ENCODE measurements at places on chromosomes 7 and 10.

- DNase-seq = no peak
Observed at GRCh38 chr10:1316809-1317143, 260.6 kb downstream of the WDR37 start.

- DNase-seq = no peak
Observed at GRCh38 chr7:37365405-37365804, 83.3 kb downstream of the ELMO1 start.

DNA sequence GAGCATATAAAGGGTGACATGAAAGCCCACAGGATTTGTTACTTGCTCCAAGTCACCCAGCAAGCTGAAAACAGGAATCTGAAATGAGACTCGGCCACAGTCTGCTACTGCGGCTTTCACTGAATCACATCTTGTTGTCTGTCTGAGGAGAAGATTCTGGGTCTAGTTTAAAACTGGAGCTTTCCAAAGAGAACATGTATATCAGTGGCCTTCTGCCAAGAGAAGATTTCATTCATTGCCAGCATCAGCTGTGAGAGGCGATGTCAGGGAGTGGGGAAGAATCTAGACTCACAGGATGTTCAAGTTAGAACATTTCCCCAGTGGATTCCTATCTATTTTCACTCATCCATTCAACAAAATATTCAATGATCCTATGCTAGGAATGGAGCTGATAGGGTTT, 122.8 kb downstream of the GALNT17 start:
- DNase-seq = no peak

GRCh38 chr7:73556208-73557107, 1.0 kb downstream of the BCL7B start:
- no peak for DNase-seq

GRCh38 chr10:61918140-61918539, 16.6 kb downstream of the ARID5B start:
- no peak for DNase-seq

GRCh38 chr10:100744987-100745881, at the start of gene PAX2:
Gene PAX2 (plus strand): TSS chr10:100745582. CDS start chr10:100746261, 679 bp downstream.
- DNase-seq = peak; percentile 90

- no peak for DNase-seq
Observed at GRCh38 chr7:3338161-3338560, 37.1 kb downstream of the SDK1 start.

GRCh38 chr7:74726309-74727101, 47.3 kb upstream of the NCF1 start:
- no peak for DNase-seq

DNA sequence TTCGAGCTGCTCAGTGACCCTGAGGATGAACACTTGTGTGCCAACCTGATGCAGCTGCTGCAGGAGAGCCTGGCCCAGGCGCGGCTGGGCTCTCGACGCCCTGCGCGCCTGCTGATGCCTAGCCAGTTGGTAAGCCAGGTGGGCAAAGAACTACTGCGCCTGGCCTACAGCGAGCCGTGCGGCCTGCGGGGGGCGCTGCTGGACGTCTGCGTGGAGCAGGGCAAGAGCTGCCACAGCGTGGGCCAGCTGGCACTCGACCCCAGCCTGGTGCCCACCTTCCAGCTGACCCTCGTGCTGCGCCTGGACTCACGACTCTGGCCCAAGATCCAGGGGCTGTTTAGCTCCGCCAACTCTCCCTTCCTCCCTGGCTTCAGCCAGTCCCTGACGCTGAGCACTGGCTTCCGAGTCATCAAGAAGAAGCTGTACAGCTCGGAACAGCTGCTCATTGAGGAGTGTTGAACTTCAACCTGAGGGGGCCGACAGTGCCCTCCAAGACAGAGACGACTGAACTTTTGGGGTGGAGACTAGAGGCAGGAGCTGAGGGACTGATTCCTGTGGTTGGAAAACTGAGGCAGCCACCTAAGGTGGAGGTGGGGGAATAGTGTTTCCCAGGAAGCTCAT, 1.1 kb downstream of the DDIT4 start:
- DNase-seq = peak; percentile 68

DNA sequence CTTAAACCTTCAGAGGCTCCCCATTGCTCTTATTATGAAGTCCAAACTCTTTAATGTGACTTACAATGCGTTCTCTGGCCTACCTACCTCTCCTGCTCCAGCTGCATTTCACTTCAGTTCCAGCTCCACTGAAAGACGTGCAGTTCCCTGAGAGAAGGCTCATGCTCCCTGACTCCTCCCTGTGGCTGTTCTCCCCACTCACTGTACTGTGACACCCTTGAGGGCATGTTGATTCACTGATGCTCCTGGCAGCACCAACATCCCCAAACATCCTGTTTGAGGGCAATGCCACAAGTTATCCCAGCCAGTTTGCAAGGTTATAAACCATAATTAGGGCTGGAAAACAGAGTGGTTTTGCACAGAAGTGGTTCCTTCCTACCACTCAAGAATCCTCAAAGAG, 111.2 kb downstream of the LSM5 start:
- no peak for DNase-seq

GRCh38 chr10:2980791-2981360, 86.5 kb upstream of the PFKP start:
- DNase-seq = no peak

DNA sequence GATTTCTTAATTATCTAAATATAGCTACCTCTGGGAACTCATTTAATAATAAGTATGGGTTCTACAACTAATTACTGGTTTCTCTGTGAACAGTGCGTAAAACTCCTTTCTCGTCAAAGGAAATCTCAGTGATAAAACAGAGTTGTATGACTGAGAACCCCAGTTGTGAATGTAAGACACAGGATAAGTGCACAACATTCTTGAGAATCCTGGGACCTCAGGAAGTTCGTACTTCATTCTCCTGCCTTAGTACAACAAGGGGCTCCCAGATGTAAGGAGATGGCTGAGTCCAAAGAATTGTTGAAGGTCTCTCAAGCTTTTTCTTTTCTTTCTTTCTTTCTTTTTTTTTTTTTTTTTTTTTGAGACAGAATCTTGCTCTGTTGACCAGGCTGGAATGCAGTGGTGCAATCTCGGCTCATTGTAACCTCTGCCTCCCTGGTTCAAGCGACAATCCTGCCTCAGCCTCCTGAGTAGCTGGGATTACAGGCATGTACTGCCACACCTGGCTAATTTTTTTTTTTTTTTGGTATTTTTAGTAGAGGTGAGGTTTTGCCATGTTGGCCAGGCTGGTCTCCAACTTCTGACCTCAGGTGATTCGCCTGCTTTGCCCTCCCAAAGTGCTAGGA, 12.5 kb downstream of the DENND10 start:
- DNase-seq = no peak

- no peak for DNase-seq
Observed at GRCh38 chr10:122561212-122561611, 658 bp downstream of the DMBT1 start.

DNA sequence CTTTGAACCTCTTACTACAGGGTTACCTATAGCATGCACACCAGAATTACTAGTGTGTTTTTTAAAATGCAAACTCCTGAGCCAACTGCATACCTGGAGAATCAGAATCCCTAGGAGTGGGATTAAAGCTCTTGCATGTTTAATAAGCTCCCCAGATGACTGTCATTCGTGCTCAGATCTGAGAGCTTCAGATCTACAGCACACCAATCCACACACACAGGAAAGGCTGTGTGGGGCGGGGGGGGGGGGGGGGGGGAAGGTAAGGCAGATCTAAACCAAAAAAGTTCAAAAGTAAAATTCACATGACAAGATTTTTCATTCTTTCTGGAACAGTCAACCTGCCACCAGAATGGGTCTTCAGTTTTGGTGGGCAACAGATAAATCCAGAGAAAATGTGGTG, 5.5 kb downstream of the FAM3C start:
- DNase-seq = no peak

DNA sequence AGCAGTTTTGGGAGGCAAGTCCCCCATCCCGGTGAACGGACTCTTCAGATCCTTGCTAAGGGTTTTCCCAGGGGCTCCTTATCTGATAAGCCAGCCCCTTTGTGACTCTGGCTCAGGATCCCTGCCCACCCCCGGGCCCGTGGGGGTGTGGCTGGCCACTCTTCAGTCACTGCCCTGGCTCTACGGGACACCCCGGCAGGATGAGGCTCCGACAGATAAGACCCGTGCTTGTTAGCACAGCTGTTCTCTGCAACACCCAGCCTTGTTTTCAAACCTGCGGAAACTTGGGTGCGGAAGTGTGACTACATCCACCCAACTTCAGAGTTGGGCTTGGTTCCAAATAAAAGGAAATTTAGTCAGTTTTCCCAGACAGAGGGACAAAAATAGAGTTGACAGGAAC, 66.7 kb upstream of the PODXL start:
- no peak for DNase-seq

DNA sequence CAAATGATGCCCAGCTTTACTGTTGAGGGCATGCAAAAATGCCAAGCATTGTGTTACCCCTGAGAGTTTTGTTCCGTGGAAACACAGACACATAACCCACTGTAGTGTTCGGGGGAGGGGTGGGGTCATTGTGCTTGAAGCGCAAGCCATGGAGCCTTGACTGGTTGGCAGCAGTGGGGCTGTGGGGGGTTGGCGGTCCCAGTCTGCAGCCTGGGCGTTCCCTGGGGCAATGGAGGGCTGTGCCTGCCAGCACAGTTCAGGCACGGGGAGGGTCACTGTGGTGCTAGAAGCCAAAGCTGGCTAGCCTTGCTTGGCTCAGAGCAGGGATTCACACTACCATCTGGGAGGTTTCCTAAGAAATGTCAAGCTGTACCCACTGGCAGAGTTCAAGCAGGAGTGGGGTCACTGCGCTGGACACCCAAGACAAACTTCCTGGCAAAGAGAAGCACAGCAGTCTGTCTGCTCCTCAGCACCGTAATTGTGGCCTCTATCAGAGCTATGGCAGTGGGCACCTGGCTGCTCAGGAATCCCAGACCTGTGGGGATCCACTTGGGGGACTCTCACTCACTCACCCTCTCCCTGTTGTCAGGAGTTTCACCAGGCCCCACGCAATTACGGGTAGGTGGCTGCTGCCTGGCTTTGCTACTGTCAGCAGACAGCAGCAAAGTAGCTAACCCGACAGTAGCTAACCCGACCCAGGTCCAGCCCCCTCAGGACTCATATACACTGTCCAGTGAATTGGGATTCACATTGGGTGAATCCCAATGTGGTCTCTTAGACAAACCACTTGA, 292.4 kb downstream of the ZWINT start:
- DNase-seq = no peak

DNA sequence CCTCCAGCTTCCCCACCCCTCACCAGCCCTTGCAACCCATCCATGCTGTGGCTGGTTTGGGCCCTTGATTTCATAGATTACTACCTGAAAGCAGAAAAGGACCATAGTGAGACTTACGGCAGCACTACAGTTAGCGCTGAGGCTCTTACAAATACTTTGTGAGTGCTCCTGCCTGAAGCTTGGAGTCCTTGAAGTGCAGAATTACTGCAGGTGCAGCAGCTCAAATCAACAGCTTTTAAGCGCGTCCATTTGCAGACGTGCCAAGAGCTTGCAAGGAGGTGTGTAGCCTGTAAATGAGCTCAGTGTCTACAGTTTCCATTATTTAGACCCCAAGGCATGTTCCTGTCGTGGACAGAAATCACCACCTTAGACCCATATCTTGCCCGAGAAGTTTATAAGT, 103.0 kb downstream of the CELF2 start:
- no peak for DNase-seq

DNA sequence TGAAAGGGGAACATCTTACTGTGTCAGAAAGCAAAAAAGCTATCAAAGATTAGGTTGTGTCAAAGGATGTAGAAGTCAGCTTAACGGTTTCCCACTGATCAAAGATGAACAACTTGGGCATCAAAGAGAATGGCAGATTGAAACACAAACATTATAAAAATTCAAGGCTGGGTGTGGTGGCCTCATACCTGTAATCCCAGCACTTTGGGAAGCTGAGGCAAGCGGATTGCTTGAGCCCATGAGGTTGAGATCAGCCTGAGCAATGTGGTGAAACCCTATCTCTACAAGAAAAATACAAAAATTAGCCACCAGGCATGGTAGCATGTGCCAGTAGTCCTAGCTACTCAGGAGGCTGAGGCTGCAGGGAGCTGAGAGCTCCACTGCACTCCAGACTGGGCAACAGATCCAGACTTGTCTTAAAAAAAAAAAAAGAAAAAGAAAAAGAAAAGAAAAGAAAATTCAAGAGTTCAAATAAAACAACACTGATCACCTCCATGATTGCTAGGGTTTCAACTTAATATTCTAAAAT, 34.5 kb downstream of the RTKN2 start:
- DNase-seq = no peak

DNA sequence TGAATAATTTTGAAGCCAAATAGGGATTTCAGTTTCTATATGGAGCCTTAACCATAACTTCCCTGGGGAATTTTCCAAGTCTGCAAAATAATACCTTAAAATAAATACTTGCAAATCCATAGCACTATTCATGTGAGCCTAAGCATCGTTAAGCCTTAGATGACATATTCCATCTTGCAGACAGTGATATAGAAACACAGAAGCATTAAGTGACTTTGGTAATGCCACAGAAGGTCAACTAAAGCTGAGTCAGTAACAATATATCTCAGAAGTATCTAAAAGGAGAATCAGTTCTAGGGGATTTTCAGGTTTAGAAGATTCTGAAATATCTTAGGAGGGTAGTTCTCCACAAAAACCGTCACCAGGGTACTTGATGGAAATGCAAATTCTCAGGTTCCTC, 163.4 kb upstream of the COL1A2 start:
- no peak for DNase-seq

- DNase-seq = no peak
Observed at GRCh38 chr10:69884024-69884367, 82.3 kb downstream of the COL13A1 start.

GRCh38 chr7:71824006-71824760, 588.0 kb downstream of the CALN1 start:
- DNase-seq = peak; percentile 7

DNA sequence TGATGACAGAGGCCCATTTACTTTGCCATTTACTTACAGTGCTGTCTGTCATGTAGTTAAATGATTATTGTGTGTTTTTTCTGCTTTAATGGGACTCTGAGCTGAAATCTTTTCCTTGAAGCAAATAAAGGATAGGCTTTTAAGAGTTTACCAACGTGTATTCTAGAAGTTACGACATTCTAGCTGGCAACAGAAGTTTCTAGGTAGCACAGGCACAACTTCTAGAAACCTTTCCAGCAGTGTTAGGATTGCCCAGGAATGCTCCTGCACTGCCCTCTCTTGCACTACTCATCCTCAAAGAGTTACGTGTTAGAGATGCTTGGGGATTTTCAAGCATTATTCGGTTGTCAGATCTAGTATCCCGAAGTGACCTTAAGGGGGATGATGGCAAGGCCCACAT, 42.5 kb upstream of the TMEM236 start:
- no peak for DNase-seq

GRCh38 chr7:47505312-47506007, 76.5 kb downstream of the TNS3 start:
- no peak for DNase-seq

GRCh38 chr7:114173170-114173890, 241.3 kb upstream of the FOXP2 start:
- DNase-seq = no peak

DNA sequence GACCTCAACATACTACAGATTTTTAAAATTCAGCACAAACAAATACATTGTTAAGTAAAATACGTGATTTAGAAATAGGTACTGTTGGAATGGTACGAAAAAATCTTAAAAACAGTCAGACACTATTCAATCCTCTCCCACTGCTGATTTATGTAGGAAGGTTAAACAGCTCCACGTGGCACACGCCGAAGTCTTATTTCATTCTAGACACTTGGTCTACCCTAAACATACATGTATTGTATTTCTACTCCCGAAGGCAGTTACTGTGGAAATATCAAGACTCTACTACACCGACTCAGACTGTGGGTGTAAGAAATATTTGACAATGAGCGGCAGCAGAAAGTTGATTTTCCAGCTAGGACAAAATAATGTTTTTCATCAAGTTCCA, 130.6 kb downstream of the MPP7 start:
- no peak for DNase-seq

GRCh38 chr10:86411281-86411841, 44.8 kb upstream of the GRID1 start:
- no peak for DNase-seq

GRCh38 chr10:51397695-51398094, 301.7 kb downstream of the CSTF2T start:
- no peak for DNase-seq

Measured in neural progenitor cell (in vitro differentiated cells).